ENCODE measurements at places on chromosomes 16 and 17.

DNA sequence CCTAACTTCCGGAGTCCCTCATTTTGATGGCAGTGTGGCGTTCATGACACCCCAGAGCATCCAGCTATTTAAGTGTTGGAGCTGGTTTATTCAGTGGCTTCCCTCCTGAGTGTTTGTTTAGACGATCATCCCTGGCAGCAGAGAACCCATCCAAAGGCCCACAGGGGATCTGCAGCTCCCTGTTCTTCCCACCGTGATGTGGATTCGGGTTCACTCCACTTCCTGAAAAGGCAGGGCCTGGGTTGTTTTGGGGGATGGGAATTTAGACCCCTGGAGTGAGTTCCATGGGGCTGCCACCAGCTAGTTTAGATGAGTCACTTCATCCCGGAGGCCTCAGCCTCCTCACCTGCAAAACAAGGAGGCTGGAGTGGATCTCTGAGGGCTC lies 2.3 kb downstream of the KSR1 start:
- DNase-seq = no peak

- DNase-seq = no peak
Measured at GRCh38 chr17:41340934-41341861, 9.4 kb downstream of the KRT33A start.

DNA sequence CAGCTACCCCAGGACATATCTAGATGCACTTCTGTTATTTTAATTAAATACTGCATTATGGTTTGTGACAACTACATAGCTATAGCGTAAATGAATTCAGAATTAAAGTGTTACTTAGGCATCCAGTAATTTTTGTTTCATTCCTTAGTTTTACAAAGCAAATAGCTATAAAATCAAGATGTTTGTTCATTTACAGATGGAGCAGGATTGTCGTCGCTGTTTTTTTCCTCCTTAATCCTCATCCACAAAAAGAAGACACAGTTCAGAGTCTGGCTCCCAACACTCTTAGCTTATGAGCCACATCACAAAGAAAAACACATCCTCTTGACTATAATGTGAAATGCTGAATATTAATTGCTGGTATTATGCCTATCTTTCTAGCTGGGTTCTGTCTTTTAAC lies 43.7 kb downstream of the SNX11 start:
- DNase-seq = no peak

DNA sequence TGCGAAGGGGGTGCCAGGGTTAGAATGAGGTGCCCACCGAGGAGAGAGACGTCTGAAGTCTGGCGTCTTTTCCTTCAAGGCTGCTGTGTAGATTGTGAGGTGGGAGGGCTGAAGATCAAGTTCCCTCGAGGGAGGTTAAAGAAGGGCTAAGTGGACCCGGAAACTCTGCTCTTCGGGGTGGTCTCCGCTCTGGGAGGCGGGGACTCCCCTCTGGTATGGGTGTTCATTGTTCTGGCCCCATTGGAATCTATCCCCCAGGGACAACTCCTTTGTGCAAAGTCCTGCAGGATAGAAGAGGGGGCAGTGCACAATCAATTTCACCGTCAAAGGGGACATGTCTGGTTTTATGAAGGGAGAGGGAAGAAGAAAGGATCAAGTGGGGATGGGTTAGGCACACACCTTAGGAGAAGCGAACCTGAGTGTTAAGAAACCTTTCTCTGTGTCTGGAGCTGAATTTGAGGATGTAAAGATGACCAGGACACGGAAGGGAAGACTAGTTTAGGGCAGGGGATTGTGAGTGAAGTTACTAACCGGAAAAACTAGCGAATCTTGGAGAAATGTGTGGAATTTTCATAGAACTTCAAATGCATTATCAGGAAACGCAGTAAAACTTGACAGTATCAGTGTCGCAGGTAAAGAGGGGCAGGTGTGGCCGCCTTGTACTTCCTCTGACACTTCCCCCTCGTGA lies 809 bp upstream of the RAB34 start:
- no peak for DNase-seq

DNA sequence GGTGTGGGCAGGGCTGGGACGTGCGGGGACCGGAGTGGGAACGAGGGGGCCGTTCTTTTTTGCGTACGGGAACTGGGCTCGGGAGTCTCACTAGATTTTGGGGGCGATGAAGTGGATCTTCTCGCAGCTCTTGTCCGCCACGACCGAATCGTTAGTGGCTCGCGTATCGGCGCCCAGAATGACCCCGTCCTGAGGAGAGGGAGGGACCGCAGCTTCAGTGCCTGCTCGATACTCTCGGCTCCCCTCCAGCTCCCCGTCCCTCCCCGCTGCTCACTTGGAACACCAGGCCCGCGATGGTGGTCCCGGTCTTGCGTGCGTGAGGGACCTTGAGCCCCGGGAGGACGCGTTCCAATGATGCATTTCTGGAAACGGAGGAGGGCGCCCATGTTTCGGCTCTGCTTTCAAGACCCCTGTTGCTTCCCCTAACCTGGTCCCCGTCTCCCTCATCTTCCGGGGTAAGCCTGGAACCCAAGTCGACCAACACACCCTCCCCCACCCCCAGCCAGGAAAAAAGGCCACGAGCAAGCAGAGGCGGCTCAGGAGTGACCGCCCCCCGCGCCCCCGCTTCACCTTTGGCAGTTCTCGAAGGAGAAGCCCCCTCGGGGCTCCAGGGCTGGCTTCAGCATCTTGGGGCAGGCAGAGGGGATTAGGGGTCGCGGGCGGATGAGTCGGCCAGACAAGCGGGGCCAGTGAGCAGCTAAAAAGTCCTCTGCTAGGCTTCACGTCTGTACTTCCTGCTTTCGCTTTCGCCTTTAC lies at the start of gene PSMB10:
TSS of gene PSMB10 (minus strand) at position 727 of the 756 bp plus-strand sequence. CDS start at position 626, 101 bp downstream.
- DNase-seq = peak; percentile 41

DNA sequence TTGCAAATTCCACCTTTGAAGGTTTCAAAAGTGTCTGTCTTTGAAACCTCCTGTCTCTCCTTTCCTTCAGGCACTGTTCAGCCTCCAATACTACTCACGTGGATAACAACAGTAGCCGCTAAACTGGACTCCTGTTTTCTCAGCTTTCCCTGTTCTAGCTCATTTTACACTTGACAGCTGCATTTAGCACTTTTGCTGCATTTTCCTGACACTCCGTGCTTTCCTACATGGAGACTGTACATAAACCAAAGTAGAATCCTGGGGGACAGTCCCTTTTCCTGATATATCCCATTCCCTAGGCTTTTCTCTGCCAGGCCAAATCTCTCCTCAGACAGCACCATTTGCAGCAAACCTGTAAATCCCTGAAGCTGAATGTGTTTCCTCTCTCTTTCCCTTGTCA lies 3.6 kb downstream of the CCL5 start:
- no peak for DNase-seq
